T-cell (primary cell): ENCODE measurements at places on chromosomes 2 and 18.

DNA sequence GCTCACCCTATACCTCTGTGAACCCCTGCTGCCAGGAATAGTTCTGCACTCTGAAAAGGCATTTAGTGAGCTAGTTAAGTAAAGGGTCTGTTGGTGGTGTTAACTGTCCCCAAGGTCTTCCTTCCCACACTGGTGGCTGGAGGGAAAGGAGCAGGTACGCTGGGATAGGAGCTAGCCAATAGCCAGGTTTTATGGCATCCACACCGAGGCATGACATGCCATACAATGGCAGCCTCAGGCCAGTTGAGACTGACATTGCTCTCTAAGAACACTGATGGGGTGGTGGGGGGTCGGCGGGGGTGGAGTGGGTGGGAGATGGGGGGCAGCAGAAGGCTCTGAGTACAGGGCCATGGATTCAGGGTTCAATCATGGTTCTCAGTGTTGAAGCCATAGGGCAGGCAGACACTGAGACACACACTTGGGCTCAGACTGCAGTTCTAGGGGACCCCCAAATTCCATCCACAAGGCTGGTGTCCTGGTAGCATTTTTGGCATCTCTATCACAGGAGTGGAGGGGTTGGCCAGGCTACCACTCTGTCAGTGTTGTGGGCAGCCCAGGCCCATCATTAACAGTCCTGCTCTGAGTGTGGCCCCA, 136.0 kb downstream of the CTIF start:
- no peaks in the 10 kb centered on the region for H3K36me3 ChIP-seq
- peaks cover 21% of the 10 kb centered on the region for H3K27me3 ChIP-seq
- no peak overlapping the region for H3K4me3 ChIP-seq
- H3K4me1 ChIP-seq, result no peaks in the 10 kb centered on the region
- H3K27ac ChIP-seq, result no peak overlapping the region

GRCh38 chr2:47190188-47190881, 35.2 kb upstream of the STPG4 start:
- no peaks in the 10 kb centered on the region for H3K4me1 ChIP-seq
- H3K4me3 ChIP-seq, result no peak overlapping the region
- H3K27me3 ChIP-seq, result no peaks in the 10 kb centered on the region

DNA sequence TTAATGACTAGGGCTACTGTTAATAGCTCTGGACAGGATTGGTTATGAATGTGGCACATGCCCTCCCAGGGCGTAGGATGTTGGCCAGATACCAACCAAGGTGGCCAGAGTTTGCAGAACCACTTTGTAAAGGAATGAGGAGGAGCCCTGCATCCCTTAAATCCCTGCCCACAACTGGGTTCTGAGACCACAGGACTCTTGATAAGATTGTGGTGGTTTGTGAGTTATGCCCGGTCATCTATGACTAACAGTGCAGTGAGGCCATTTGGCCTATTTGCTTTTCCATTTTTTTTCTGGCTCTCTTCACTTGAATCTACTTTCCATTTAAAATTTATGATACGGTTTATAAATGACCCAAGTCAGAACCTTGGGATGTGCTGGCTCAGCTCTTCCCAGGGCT, 294.5 kb downstream of the PRKCE start:
- H3K27ac ChIP-seq, result no peak overlapping the region
- H3K36me3 ChIP-seq, result no peaks in the 10 kb centered on the region
- no peak overlapping the region for H3K4me3 ChIP-seq
- H3K27me3 ChIP-seq, result no peaks in the 10 kb centered on the region
- no peak for DNase-seq
- H3K4me1 ChIP-seq, result no peaks in the 10 kb centered on the region

DNA sequence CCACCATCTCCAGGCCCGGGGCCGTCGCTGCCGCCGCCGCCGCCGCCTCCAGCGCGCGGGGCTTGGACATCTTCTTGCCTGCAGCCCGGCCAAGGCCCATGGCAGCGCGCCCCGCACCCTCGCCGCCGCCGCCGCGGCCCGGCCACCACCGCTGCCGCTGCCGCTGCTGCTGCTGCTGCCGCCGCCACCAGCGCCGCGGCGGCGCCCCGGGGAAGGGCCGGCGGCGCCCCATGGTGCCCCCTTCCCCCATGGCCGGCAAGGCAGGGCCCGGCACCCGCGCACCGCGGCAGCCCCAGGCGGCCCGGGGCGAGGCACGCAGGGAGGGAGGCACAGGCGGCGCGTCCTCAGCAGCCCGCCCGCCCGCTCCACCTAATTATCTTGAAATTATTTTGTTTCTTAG, 3057.4 kb downstream of the RPIA start:
- no peaks in the 10 kb centered on the region for H3K4me1 ChIP-seq
- DNase-seq, result no peak
- H3K36me3 ChIP-seq, result no peaks in the 10 kb centered on the region
- no peak overlapping the region for H3K4me3 ChIP-seq

DNA sequence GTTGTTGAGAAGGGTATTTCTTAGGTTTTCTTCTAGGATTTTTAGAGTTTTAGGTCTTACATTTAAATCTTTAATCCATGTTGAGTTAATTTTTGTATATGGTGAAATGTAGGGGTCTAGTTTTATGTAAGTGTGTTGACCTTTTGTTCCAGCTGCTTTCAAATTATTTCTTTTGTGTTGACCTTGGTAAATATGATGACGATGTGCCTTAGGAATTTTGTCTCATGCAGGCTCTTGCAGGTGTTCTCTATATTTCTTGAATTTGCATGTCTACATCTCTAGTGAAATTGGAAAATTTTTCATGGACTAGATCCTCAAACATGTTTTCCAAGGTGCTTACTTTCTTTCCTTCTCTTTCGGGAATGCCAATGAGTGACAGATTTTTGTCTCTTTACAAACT, 1609.3 kb upstream of the ZEB2 start:
- no peak overlapping the region for H3K27ac ChIP-seq
- DNase-seq, result no peak
- no peaks in the 10 kb centered on the region for H3K4me1 ChIP-seq
- H3K36me3 ChIP-seq, result no peaks in the 10 kb centered on the region

DNA sequence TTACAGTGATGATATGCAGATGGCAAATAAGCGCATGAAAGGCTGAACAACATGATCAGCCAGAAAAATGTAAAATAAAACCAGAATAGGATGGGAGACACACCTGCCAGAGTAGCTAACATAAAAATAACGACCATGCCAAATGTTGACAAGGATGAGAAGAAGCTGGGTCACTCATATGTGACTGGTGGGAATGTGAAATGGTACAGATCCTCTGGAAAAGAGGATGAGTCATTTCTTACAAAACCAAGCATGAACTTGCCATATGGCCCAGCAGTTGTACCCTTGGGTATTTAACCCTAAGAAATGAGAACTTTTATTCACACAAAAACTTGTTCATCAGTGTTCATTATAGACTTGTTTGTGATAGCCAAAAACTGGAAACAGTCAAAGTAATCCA, 143.8 kb downstream of the SH3BP4 start:
- no peak overlapping the region for H3K27ac ChIP-seq
- H3K27me3 ChIP-seq, result peaks cover 22% of the 10 kb centered on the region
- no peaks in the 10 kb centered on the region for H3K36me3 ChIP-seq
- H3K4me3 ChIP-seq, result no peak overlapping the region
- no peak for DNase-seq

DNA sequence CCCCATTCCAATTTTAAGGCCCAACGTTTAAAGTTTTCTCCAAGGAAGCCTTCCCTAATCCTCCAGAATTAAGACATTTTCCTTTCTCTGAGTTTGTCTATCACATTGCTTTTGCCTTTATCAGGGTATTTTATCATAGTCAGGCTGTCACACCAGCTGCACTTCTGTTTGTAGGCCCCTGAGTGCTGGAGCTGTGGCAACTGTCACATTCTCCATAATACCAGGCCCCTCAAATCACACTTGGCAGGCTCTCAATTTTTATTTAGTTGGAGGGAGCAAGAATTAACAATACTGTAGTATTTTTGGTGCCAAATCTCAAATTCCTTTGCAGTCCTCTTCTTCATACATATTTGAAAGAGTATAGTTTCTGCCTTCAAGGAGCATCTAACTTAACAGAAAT, 122.2 kb downstream of the FSHR start:
- H3K27ac ChIP-seq, result no peak overlapping the region
- no peaks in the 10 kb centered on the region for H3K36me3 ChIP-seq
- no peaks in the 10 kb centered on the region for H3K27me3 ChIP-seq
- H3K4me3 ChIP-seq, result no peak overlapping the region

- no peak overlapping the region for H3K27ac ChIP-seq
- no peak for DNase-seq
- no peaks in the 10 kb centered on the region for H3K36me3 ChIP-seq
- peaks cover 4% of the 10 kb centered on the region for H3K4me1 ChIP-seq
Observed at GRCh38 chr2:30217644-30218337, 13.5 kb upstream of the LBH start.

DNA sequence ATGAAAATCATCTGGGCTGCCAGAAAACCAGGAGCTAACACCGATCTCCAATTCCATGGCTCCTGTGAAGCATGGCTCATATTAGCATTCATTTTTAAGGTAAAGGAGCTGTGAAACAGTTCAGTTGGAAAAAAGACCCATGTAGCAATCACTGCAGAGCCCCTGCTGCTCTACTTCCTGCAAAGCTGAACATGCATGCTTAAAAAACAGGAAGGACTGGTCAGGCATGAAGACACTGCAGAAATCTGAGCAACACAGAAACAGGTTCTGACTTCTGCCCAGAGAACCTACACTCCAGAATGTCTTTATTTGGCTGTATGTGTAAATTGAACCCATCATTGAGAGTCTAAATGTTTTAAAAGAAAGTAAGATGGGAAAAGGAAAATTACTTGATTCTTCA, 950.6 kb downstream of the DCDC2C start:
- no peak for DNase-seq
- H3K27me3 ChIP-seq, result no peaks in the 10 kb centered on the region
- H3K27ac ChIP-seq, result no peak overlapping the region
- no peak overlapping the region for H3K4me3 ChIP-seq
- H3K36me3 ChIP-seq, result no peaks in the 10 kb centered on the region
- no peaks in the 10 kb centered on the region for H3K4me1 ChIP-seq

DNA sequence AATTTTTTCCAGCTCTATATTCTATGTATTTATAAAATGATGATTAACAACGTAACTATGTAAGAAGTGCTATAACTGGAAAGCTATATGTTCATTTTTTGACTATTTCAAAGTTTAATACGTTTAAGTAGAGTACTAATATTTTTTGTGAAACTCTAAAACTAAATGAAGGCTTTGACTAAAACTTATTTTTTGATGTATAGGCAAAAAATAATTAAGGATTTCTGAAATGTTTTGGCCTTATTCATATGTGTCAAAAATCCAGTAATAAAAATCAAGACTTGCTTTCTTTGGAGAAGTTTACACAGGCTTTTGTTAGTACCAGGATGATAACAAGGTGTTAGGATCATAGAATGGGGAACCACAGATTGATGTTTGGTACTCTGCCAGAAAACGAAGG, 58.2 kb upstream of the ZEB2 start:
- H3K4me1 ChIP-seq, result peaks cover 5% of the 10 kb centered on the region
- no peak overlapping the region for H3K4me3 ChIP-seq
- H3K36me3 ChIP-seq, result no peaks in the 10 kb centered on the region
- no peak for DNase-seq
- H3K27ac ChIP-seq, result no peak overlapping the region

DNA sequence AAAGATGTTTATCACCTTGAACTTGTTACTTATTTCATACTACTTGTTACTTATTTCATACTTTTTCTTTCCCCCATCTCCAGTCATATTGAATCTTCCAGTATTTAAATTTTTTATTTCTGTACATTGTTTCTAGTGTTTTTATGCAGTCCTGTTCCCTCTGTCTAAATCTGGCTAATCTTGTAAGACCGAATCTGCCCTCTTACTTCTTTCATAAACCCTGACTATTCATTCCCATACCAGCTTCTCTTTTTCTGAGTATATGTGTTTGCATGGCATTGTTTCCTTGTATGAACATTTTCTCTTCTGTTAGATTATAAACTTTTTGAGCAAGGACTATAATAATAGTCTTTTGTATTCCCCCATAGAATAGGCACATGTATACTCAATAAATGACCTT, 131.7 kb downstream of the TAF4B start:
- H3K4me1 ChIP-seq, result no peaks in the 10 kb centered on the region
- no peak for DNase-seq
- H3K4me3 ChIP-seq, result no peak overlapping the region
- no peaks in the 10 kb centered on the region for H3K36me3 ChIP-seq

- H3K36me3 ChIP-seq, result peaks cover 5% of the 10 kb centered on the region
- H3K27ac ChIP-seq, result no peak overlapping the region
- DNase-seq, result no peak
- H3K4me1 ChIP-seq, result no peaks in the 10 kb centered on the region
Observed at GRCh38 chr18:35713545-35713944, 132.0 kb downstream of the GALNT1 start.

DNA sequence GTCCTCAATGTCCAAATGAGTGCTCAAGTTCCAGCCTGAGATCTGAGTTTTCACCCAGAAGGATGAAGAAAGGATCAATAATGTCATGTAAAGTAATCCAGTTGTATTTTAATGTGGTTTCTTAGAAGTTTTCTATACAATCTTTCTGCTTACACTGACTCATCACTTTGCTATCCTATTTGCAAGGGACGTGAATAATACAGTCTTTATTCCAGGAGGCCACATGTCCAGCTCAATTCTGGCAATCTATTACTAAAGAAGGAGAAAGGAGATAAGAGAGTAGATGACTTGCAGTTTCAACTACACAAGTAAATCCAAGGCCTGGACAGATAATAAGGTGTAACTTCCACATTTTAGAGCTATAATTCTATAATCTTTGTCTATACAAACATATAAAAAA, 601.1 kb upstream of the SETBP1 start:
- H3K36me3 ChIP-seq, result no peaks in the 10 kb centered on the region
- H3K27me3 ChIP-seq, result no peaks in the 10 kb centered on the region
- H3K27ac ChIP-seq, result no peak overlapping the region
- no peak overlapping the region for H3K4me3 ChIP-seq
- H3K4me1 ChIP-seq, result no peaks in the 10 kb centered on the region

DNA sequence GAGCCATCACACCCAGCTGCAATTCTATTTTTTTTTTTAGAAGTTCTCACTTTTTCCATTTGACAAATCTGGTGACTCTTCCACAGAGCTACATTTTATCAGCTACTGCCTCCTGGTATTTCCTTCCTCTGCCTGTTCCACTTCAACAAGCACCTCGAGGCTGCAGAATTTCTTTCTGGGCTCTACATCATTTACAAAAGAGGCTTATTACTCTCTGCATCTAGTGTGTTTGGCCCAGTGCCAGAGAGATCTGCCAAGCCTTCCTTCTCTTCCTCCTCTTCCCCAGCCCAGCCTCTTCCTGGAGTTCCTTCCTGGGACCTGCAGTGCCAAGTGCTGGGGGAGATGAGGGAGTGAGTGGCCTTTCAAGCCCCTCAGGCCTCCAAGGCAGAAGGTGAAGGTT, 119.6 kb upstream of the ITGA6 start:
- no peaks in the 10 kb centered on the region for H3K27me3 ChIP-seq
- no peaks in the 10 kb centered on the region for H3K4me1 ChIP-seq
- H3K27ac ChIP-seq, result no peak overlapping the region
- H3K4me3 ChIP-seq, result no peak overlapping the region

GRCh38 chr2:173079973-173080860, 4.6 kb downstream of the MAP3K20 start:
- no peaks in the 10 kb centered on the region for H3K36me3 ChIP-seq
- H3K4me3 ChIP-seq, result no peak overlapping the region
- peaks cover 5% of the 10 kb centered on the region for H3K27me3 ChIP-seq
- no peaks in the 10 kb centered on the region for H3K4me1 ChIP-seq
